ENCODE measurements at places on chromosomes 3 and 15.

- no peak for DNase-seq
Observed at GRCh38 chr3:127718245-127718915, 45.6 kb downstream of the ABTB1 start.

- peak; percentile 83 for DNase-seq
Observed at GRCh38 chr3:100590114-100590839, 19.1 kb upstream of the ADGRG7 start.

- DNase-seq: peak; percentile 51
Observed at GRCh38 chr15:70741677-70742293, 21.6 kb downstream of the UACA start.

DNA sequence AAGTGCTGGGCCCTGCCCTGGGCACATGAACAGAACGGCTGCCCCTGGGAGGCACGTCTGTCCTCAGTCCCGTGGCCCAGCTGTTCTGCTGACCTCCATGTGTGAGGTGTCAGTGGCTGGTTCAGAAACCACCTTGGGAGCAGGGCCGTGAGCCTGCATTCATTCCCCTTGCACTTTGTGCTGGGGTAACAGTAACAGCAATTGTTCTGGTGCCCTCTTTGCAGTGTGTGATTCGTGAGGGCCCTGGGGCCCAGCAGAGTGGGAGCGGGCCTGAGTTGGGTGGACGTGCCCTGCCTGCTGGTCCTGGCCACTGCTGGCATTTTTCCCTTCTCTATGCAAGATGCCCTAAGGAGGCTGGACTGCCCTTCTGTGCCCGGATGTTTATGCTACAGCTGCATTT is 50.4 kb upstream of the MYZAP start:
- no peak for DNase-seq

- no peak for DNase-seq
Observed at GRCh38 chr3:59273976-59274375, 224.2 kb upstream of the CFAP20DC start.

GRCh38 chr3:57093971-57094535 is 33.6 kb downstream of the SPATA12 start:
- no peak for DNase-seq

DNA sequence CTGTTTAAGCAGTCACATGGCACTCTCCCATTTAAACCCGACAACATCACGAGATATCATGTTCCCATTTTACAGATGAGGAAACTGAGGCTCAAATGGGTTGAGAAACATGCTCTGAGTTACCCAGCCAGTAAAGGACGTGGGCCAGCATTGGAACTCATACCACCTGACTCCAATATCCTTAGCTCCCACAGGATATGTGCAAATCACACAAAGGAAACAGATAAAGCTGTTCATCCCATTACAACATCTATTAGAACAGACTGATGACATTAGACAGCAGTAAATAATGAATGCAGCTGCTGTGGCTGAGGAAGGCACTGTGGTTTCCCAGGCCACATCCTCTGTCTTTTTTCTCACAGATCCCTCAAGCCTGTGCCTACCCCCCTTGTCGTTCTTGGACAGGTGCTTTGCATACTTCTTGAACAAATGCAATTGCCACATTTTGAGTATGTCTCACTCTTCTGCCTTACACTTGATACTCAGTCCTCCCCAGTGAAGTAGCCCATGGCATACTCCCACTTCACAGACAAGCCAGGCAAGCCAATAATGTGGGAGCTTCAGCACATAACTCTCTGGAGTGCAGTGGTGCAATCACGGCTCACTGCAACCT is 17.7 kb downstream of the FRMD4B start:
- peak; percentile 64 for DNase-seq

GRCh38 chr3:191476066-191476772 is 15.3 kb downstream of the PYDC2 start:
- DNase-seq: no peak

DNA sequence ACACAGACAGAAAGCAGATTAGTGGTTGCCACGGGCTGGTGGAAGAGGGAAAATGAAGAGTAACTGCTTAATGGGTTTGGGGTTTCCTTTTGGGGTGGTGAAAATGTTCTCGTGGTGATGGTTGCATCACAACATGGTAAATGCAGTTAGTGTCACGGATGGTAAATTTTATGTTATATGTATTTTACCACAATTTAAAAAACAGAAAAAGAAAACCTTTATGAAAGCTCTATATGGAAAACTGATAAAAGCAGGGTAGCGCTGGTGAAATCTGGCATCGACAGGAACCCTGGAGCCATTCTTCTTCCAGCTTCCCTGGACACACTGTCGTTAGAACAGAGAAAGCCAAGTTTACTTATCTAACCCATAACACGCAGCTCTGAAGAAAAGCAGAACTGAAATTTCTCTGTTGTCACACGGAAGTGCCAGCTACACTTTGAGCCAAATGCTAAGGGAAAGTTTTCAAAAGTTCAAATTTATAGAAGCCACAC is 287.7 kb upstream of the NR2F2 start:
- DNase-seq: no peak

DNA sequence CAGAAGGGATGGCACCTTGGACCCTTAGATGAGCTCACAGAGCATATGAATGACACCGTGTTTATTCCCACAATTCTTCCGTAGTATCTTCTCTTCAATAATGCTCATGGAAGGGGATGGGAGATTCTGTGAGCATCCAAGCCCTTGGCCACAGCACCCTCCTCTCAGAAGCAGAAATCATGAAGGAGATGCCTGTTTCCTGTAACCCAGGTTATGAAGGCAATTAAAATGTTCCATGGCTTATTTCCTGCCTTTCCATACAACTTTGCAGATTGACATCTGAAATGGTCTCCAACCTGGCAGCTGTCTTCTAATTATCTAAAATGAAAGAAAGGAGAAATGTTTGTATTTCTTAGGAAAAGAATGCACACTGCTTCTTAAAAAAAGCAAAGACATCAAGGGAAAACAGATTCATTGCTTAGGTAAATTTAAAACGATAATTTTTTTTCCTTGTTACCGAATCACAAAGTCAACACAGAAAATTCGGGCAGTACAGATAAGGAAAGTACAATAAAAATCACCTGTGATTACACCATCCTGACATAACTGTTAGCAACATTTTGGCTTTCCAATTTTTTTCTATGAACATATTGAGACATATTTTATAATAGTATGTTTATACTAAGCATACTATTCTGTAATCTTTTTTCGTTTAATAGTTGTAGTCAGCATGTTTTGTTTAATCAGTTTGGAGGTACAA is 128.5 kb downstream of the SQOR start:
- DNase-seq: no peak

- no peak for DNase-seq
Observed at GRCh38 chr3:183966361-183966791, 51.3 kb downstream of the ABCC5 start.

DNA sequence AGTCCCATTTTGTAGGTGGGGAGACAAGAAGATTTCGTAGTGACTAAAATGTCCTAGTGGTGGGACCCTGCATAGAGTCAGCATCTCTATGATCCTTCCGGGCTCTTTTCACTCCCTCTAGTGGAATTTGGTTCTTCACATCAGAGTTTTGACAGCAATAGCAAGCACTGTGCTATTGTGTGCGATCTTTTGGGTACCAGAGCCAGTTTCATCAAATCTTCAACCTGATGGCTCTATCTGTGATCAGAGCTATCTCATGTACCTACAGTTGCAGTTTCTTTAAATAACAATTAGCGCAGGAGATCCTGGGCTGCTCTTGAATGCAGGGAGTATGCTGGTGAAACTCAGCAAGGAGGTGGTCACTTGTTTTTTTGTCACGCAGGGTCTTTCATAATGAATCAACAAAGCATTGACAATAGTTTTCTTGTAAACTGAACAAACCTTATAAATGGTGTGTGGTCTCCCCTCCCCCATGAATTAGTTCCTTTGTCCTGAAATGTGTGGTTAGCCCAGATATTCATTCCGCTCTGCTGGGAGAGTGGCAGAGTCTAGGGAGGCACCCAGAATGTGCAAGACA is 257.2 kb upstream of the SOX2 start:
- no peak for DNase-seq

DNA sequence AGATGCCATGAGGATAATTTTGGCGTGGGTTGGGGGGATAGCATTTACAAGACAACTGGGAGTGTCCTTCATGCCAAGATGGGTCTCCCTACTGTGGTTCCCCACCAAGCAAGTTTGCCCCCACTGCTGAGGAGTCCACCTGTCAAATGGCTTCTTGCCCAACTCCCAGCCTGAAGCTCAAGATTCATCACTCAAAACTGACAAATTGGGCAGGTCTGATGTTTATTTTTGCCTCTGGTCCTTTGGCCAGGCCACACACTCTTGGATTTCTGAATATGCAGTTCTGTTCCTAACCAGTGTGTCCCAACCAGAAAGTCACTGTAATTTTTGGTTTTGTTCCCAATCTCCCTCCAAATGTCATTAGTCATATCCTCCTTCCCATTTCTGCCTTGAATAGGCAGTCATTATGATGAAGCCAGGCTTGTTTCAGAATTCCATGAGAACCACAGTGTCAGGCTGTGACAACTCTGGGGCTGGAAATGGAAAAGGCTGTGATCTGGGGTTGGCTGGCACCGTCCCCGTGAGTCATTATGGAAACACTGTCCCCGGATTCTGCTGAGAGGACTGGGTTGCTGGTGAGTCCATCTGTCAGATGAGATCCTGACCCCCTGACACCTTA is 29.3 kb upstream of the MEF2A start:
- peak; percentile 47 for DNase-seq

DNA sequence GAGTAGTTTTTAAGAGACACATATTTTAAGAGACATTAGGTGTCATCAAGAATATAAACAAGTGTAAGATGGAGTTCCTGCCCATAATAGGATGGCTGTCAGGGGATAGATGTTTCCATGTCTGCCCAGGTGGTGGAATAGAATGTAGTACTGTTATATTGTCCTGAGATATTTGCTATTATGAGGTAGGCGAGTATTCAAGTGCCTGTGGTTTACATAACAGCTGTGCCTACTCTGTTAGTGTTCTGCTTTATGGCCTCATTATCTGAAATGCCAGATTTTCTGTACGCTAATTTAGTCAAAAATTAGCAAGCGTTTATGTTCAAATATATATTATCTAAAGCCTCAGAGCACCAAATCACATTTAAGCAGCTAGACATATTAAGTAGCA is 360.2 kb upstream of the ROPN1 start:
- DNase-seq: no peak

DNA sequence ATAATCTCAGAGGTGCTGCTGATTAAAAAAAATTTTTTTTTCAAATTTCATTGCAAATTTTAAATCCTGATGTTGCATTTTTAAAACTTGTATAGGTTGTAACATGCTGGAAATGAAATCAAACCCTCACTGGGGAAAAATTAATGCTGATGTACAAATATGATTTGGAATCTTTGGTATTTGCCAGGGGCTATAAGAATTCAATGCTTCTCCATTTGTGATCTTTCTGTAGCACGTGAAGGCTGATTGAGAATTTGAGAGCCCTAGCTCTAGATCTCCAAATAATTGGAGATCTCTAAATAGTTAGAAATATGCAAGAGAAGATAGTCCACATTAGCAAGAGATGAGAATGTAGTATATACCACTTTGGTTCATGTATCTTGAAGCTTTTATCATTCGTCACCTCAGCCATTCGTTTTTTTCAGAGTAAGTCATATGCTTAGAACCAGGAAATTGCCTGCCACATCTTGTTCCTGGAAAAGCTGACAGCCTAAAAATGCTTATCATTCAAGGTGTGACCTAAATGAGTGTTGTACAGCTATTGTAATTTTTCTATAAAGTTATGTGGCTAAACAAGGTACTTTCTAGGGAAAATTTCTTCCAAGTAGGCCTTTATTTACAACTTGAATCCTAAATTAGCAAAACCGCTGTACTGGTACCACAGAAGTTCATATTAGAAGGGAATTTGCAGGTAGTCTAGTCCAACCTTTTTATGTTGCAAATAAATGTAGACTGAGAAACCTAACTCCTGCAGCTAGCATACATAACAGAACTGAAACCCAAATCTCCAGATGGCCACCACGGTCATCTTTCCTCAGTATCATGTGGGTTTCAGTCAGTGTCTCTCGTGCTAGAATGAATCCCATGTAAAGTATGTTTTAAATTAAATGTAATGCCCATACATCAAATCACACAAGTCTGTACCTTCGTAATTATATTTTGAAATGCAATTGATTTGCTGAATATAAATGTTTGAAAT is 48.5 kb downstream of the FNDC3B start:
- no peak for DNase-seq

DNA sequence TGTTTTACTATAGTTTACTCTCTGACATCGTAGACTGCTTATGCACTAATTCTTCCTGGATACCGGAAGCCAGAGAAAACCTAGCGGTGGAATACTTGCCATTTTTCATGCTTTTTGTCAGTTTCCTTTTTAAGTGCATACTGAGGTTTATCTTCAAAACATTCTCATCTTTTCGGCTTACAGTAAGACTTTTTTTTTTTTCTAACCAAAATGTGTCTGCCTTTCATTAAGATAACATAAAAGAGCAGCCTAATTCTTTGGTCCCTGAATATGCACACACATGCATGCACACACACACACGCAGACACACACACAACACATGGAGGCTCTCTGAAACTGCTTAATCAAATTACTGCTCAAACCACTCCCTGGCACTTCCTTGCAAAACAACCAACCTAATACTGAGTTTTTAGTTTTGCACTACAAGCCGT is 1.3 kb downstream of the ZNF445 start:
- DNase-seq: peak; percentile 54

DNA sequence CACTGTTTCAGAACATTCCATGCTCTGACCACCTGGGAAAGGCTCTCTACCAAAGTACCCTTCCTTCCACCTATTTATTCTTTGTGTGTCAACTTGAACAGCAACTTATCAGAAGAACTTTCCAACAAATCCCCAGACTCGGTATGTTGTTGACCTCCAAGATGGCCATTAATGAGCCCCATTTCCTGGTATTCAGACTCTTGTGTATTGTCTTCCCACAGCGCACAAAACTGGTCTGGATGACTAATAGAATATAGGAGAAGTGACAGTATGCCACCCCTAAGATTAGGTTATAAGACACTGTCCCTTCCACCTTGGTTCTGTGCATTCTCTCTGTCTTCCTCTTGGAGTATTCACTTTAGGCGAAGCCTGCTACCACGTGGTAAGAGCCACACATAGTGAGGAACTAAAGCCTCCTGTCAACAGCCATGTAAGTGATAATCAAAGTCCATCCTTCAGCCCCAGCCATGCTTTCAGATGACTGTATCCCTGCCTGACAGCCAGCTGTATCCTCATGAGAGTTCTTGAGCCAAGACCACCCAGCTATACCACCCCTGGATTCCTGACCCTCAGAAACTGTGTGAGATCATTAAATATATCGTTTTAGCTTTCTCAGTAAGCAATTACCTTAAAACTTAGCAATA is 481.7 kb downstream of the MAGI1 start:
- DNase-seq: no peak

- peak; percentile 46 for DNase-seq
Observed at GRCh38 chr3:141853081-141853601, 23.3 kb upstream of the ATP1B3 start.

All from cardiac fibroblast (primary cell).